ENCODE measurements at places on chromosomes 2 and 18. TPM values are rescaled to one million over a fixed set of nuclear protein-coding genes. Genes with fewer than 3 reads are reported as not detected.

C2orf78 gene
- total RNA-seq, result not detected

MARCHF4 gene
- total RNA-seq, result not detected

GKN2 gene
- total RNA-seq, result not detected

GPR45 gene
- total RNA-seq, result not detected

SGPP2 gene
- 0.83 TPM for total RNA-seq

CAMKMT gene
- 6.3 TPM for total RNA-seq

NEURL3 gene
- total RNA-seq, result not detected

UPP2 gene
- total RNA-seq, result not detected

EVA1A gene
- 1.2 TPM for total RNA-seq

PLA2R1 gene
- total RNA-seq, result 5.4 TPM
